ENCODE measurements at places on chromosomes 1 and 21. TPM values are rescaled to one million over a fixed set of nuclear protein-coding genes. Genes with fewer than 3 reads are reported as not detected.

Gene GRIK3
- total RNA-seq, result not detected

Gene TMCO4
- total RNA-seq, result 15.6 TPM

Gene HCN3
- total RNA-seq, result 2.3 TPM

Gene AIRE
- not detected for total RNA-seq

DNA sequence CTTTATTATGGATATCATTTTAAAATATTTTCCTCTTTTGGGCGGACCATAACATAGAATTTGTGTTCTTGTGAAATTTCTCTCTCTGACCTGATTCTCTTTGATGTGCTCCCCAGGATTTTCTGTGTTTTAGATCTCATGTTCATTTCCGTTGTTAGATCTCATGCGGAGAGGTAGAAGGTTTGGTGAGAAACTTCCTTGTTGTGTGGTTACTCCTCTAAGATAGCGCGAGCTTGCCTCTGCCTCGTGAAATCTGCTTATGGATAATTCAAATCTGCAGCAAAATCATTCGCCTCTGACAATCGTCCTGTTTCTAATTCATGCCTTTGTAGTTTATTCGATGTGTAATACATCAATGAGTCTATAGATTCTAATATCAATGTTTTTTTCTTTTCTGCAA, 580.4 kb downstream of the USP25 start:
- no peak for DNase-seq

DNA sequence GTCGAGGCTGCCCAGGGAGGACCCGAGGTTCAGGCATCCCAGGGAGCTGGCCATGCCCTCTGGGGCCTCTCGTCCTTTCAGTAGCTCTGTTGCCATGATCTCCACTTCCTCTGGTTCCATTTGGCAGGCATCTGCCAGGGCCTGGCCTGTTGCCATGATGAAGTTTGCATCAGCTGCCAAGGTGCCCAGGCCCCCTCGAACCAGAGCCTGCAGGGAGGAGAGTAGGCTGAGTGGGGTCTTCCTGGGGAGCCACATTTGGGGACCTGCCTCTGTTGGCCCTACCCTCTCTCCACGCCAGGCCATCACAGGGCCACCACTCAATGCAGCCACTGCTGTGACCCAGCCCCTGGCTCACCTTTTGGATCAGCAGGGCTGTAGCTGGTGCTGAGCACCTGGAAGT, 16.4 kb upstream of the KIF21B start:
- no peak for DNase-seq
